ENCODE measurements at places on chromosomes 12 and 14.

DNA sequence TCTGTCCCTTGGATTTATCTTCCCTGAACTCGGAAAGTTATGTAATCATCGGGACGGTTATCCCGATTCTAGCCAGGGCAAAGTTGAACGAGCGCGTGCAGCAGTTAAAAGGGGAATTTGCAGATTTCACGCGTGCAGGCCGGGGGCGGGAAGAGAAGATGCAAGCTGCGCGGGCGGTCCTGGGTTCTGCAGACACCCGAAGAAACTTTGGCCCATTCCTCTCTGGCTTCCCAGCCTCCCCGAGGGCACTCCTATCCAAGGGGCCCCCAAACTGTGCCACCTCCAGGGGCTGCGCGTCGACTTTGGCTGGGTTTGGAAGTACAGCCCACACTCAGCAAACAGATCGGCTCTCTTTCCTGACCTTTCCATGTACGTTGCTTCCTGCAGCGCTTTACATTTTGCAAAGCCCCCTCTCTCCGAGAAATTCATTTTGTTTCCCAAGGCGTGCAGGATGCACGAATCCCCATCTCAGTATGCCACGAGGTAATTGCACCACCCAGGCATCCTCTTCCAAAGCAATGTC is 941 bp upstream of the PPP1CC start:
- DNase-seq = no peak

DNA sequence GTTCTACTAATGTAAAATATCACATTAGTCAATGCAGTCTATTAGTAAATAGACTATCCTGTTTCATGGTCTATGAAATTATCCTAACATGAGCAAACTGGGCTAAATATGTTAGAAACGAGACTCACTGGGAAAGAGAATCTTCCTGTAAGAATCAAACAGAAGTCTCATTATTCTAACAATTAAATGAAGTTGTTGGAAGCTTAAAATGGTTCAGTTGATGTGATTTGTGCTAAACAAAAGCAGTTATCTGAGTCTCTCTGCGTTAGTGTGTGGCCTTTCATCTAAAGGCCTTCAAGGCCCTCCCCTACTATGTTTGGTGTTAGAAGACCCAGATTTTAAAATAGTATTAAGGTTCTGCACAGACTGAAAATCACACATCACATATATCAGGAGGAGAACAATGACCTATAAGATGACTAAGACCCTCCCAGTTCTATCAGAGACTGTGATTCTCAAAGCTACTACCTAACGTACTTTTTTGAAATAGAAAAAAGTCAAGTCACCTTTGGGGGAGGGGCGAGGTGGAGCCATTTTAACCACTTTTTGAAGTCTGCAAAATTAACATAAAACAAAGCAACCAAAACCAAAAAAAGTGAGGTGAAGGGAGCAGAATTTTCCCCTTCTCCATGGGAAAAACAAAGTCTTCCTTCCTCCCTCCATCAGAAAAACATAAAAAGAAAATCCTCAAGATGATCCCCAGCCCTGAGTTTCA is 82.3 kb downstream of the DENND5B start:
- DNase-seq = no peak

- peak; percentile 71 for DNase-seq
These were observed 663 bp downstream of the WASHC3 start for GRCh38 chr12:102061096-102061559.

- DNase-seq = no peak
These were observed at the start of gene RHOJ for GRCh38 chr14:63204407-63205043. Gene RHOJ (plus strand): TSS chr14:63204443. CDS start chr14:63204870, 427 bp downstream.

DNA sequence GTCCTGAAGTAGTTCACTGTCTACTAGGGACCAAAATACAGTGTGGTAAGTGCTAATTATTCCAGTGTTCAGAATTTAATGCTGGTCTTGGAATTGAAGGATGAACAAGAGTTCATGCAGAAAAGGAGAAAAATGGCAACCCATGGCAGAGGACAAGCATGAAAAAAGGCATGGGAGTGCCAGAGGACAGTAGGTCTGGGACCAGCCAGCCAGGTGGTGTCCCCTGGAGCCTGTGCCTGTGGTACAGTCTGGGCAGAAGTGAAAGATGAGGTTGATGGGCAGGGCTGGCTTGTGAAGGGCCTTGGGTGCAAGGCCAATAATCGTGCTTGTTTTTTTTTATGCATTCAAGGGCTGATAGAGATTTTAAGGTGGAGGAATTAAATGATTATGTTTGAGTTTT is 21.0 kb downstream of the C12orf75 start:
- DNase-seq = no peak

- DNase-seq = no peak
These were observed 47.8 kb downstream of the SLC41A2 start for GRCh38 chr12:104910196-104910840.

DNA sequence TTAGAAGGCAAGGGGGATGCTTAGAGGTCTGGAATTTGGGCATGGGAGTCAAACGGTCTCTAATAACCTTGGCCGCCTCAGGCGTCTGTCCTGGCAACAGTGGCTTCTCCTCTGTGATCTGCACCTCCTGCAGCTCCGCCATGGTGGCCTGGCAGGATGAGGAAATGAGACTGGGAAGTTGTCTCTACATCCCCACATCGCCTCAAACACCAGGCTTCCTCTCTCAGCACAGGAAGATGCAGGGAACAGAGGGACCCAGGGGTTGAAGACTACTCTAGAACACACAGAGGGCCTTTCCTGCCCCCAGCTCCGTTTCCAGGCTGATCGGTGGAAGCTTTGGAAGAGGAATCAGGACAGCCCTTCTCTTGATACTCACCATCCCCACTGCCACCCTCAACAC is 1.7 kb downstream of the NDRG2 start:
- no peak for DNase-seq

GRCh38 chr12:113064395-113065125 is 8.0 kb downstream of the DTX1 start:
- DNase-seq = no peak

DNA sequence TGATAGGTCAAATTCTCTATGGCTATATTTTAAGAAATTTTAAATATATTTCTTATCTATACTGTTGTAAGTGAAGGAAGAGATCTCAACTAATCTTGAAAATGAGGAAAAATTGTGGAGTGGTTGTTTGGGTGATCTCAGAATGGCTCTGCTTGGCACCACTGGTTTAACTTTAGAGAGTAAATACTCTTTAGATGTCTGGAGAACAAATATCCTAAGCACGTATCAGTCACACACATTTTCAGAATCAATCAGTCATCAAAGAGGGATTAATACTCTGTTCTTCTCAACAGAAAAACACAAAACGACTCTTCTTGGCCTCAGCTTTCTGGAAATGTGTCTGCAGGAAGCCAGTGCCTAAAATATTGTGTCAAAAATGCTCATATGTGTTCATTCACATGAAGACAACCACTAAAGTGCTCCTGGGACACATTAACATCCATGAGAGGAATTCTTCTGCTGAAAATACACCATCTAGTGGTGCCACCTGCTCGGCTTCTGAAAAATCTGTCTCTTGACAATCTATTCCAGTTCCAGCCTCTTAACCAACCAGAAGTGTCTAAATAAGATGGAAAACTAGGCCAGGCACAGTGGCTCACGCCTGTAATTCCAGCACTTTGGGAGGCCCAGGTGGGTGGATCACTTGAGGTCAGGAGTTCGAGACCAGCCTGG is 81.1 kb upstream of the CCDC198 start:
- no peak for DNase-seq

GRCh38 chr14:20387576-20387975 is 25.7 kb downstream of the TEP1 start:
- peak; percentile 14 for DNase-seq

DNA sequence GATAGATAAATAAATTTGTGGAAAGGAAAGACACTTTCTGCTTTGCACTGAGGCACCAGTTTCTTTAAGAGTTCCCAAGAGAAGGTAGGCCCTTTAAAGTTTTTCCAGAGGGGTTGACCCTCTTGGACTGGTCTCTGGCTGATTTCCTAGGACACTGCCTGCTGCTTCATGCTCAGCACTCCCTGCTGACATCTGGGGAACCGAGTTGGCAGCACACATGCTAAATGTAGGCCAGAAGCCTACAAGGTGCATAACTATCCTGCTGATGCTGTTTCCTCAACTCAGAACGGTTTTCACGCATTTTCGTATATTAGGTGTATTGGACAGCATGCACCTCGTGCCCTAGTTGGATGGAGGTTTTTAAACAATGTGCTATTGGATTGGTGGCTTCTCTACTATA is 887.2 kb upstream of the SEL1L start:
- no peak for DNase-seq

GRCh38 chr14:23071244-23071920 is 14.1 kb upstream of the CDH24 start:
- peak; percentile 84 for DNase-seq

GRCh38 chr12:128699106-128699505 is 124.7 kb downstream of the SLC15A4 start:
- DNase-seq = no peak

GRCh38 chr14:61219256-61219655 is 61.9 kb downstream of the TMEM30B start:
- DNase-seq = no peak

DNA sequence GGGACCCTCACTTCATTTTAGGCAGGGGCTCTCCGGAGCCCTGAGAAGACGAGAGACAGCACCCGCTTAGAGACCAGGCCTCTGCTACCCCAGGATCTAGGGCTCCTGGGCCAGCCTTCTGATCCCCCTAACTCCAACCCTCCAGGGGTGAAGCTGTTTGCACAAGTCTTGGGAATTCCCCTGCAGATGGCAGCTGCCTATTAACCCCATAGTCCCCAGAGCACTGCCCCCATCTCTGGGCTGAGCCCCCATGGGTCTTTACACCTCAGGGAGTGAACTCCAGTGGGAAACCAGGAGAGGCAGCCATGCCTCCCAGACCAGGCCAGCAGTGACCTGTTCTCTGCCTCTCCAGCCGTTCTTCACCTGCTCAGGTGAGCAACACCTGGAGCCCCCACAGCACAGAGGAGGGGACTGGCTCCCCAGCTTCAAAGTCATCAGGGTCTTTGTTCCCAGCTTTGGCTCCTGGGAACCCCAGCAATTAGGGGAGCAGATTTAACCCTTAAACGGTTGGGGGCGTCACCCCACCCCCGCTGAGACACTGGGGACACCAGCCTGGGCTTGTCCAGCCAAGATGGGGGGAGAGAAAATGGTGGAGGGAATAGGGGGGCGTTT is 2.3 kb downstream of the WNT10B start:
- no peak for DNase-seq

GRCh38 chr12:50313256-50313931 is 30.1 kb upstream of the LIMA1 start:
- DNase-seq = no peak

All from CD4-positive, alpha-beta T cell treated with Interleukin-17A for 1 hour (primary cell).